ENCODE measurements at places on chromosomes 1 and 21.

DNA sequence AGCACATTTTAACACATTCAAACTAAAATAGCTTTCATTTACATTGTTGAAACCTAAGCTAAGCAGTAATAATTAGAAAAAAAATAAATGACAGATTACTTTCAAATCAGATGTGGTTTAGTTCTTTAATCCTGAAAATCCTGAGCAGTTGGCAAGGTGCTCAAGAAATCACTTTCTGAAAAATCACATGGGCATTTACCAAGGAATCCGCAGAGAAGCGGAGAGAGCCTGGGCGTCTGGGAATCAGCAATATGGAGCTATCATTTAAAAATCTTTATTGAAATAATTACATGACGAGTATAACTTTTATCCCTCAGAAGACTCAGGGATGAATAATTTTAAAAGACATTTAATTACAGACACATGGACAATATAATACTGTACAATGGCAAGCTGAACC, 30.2 kb downstream of the GRIK1 start:
- no peak for DNase-seq

- DNase-seq = no peak
These were observed 1786.6 kb downstream of the PLA2G4A start for GRCh38 chr1:188615321-188615720.

DNA sequence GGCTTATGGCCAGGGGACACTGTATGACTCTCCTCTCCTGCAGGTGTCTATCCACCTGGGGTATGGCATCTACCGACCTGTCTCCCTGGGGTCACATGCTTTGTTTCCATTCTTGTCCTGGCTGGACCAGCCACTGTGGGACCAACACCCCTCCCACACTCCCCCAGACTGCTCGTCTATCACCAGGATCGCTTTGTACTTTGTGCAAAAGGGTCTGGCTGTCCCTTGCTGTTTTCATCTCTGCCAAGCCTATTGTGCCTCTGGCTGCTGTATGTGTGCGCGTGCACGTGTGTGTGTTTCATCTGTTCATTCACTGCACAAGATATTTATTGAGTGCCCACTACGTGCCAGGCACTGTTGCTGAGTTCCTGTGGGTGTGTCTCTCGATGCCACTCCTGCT, 25.5 kb downstream of the ETNK2 start:
- no peak for DNase-seq

DNA sequence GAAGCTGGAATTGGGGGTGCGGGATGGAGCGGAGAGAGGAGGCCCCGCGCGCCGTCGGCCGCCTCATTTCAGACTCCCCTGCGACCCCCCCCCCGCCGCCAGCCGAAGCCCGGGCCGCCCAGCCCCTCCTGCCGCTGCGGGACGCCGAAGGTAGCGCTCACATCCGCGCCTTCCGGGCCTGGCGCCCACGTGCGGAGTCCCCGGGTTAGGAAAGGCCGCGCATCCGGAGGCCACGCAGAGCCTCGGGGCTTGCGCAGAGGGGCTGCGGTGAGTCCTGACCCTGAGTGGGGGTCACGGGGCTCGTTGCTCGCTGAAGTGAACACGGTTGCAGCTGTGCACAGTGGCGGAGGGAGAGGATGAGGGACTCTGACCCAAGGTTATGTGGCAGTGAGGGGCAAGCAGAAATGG, 552 bp upstream of the ZNF496 start:
- DNase-seq = peak; percentile 66

- DNase-seq = no peak
These were observed 2.7 kb upstream of the COL16A1 start for GRCh38 chr1:31706384-31707058.

DNA sequence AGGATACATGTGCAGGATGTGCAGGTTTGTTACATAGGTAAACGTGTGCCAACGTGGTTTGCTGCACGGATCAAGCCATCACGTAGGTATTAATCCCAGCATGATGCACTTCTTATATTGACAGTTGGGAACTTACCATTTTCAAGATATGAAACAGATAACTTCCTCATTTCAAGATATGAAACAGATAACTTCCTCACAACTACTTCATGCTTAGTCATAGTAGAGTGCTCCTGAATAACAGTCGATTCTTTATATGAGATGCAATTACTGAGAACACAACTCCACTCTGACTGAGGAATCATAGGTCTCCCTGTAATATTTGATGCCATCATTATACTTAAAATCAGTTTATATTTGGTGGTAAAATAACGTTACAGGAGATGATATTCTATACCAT, 1124.3 kb downstream of the AMY1C start:
- no peak for DNase-seq

GRCh38 chr1:189619682-189620332, 857.9 kb downstream of the BRINP3 start:
- DNase-seq = no peak

GRCh38 chr21:46223217-46223616, 5.4 kb downstream of the LSS start:
- DNase-seq = no peak

- no peak for DNase-seq
These were observed 205.0 kb downstream of the HIVEP3 start for GRCh38 chr1:41713557-41714327.

DNA sequence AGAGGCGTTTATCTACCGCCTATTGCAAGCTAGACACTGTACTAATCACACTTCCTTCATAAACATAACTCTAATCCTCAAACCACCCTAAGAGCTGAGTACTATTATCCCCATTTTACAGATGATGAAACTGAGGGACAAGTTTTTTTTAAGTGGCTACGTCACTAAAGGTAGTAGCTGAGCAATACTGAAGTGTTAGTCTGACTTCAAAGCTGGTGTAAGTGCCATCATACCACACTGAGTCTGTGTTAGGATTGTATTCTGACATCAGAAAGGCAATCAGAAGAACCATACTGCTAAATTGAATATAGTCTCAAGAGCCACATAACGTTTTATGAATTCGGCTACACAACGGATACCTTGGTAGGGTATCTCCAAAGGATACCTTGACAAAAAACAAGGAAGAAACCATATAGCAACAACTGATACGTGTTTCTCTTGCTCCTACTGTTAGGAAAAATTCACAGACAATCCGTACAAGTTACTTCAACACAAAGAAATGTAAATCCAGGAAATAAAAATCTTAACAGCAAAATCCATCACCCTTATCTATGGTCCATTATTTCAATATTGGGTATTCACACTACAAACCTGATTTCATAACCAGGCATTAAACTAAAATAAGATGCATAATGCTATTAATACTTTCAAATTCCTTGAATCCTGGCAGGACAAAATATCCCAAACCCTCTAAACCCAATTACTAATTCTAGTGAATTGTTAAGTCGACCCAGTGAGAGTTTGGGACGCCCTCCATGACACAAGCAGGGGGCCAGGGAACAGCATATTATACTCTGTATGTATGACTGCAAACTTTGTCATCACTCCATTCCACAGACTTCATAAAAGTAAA, 1.6 kb downstream of the TP53BP2 start:
- no peak for DNase-seq

- no peak for DNase-seq
These were observed 8.2 kb upstream of the PIGK start for GRCh38 chr1:77227381-77227780.

DNA sequence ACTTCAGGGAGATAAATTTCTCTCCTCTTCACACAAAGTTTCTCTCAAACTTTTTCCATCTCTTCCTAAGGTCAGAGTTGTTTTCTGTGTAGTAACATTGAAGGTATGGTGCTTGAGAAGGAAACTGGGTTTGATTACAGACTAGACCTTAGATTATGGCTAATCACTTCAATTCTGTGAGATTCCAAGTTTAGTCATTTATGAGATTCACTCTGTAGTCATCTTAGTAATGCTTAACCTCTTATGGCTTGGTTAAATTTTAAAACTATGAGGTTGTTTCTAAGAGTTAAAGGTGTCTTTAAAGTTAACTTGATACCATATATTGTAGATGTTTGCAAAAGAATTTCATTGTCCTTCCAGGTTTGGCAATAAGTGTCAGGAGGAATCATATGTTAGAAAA, 1092.2 kb downstream of the KCNT2 start:
- no peak for DNase-seq

DNA sequence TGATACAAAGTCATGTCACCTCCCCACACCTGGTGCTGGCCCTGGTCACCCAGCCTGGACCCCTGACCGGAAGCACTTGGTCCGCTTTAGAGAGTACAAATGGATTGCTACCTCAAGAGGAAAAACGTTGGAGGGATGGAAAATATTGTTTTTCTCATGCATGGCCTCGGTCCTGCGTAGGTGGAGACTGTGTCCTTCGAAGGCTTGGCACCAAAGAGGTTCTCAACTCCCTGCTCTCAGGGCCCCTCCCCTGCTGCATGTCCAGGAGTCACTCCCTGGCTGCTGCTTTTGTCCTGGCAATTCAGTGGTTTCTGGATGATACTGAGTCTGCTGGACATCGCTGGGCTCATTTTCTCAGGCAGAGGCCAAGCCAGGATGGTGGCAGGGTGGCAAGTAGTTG, 529.8 kb downstream of the KIF26B start:
- DNase-seq = no peak

- no peak for DNase-seq
These were observed 203.8 kb downstream of the RWDD3 start for GRCh38 chr1:95437781-95438180.

- no peak for DNase-seq
These were observed 7.9 kb downstream of the CRABP2 start for GRCh38 chr1:156697481-156697880.

GRCh38 chr1:91148641-91149069, 126.8 kb upstream of the ZNF644 start:
- DNase-seq = no peak

DNA sequence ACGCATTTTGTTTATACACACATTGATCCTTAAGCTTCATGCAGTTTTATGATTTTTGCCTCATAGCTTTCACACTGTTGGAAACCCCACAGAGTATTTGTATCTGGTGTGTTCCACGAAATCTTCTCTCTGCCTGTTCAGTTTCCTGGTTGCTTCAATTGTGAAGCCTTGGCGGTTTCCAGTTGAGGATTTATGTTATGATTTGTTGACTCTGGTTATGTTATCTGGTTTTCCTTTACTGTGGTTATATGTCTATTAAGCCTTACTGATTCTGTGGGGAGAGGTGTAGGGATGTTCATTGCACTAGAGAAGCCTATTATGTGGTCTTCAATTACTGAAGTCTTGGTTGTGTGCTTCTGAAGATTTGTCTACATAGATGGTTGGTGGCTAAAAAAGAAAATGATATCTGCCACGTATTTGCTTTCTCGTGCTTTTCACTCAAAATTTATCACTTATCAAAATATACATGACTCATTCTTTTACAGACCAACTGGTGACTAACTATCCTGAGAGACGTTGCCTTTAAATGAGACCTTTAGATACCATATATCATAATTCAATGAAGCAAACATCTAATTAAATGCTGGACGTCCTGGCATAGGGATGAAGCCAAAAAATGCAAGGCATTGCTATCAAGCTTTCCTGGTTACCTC, 488.0 kb upstream of the B3GALT2 start:
- DNase-seq = no peak
